ENCODE measurements at places on chromosomes 5 and 9. TPM values are rescaled to one million over a fixed set of nuclear protein-coding genes. Genes with fewer than 3 reads are reported as not detected.

DNA sequence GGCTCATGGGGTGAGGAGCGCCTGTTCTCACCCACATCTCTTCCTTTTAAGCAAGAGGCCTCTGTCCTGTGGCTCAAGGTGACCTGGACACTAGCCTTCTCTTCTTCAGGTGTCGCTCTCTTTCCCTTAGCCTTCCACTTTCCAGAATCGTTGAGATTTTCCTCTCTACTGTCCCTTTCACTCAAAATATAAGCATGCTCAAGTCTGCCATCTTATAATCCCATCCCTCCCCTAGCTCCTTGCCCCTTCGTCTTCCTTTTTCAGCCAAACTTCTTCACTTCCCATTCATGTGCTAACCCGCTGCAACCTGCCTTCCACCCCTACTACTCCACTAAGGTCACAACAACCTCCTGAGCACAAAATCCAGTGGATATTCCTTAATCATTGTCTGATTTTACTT is 13.1 kb downstream of the PTGR1 start:
- no peak for DNase-seq

DNA sequence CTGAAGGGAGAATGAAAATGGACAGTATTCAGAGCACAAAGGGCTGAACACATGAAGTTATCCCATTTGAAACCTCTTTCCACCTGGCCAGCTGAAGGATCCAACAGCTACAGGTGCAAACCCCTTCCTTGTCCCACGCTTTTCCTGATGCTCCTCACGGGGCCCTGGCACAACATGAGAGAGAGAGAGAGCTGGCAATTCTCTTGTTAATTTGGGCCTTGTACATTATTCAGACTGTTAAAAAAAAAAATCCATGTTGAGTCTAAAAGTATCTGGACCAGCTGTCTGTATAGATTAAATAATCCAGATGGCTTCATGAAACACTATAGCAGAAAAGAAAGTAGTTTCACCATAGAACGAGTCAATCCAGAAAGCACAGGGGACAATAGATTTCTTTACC is 74.1 kb downstream of the HMHB1 start:
- no peak for DNase-seq

DNA sequence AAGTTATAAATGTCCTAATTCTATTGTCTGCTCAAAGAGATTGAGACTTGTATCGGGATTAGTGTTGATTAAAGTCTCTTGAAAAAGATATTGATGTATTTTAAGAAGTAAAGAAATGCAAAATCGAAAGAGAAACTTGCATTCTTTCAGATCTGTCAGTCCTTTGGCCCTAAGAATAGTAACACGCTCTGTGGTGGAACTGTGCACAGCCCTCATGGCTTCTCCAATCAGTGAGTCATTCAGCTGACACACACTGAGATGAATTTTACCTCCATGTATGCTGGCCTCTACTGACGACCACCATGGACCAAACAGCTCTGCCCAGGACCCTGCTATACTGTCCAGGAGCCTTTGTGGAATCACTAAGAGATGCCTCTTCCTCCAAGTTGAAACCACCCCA is 232.4 kb downstream of the ESM1 start:
- no peak for DNase-seq

GRCh38 chr9:8860086-8860485 is 1060.5 kb upstream of the DMAC1 start:
- no peak for DNase-seq

DNA sequence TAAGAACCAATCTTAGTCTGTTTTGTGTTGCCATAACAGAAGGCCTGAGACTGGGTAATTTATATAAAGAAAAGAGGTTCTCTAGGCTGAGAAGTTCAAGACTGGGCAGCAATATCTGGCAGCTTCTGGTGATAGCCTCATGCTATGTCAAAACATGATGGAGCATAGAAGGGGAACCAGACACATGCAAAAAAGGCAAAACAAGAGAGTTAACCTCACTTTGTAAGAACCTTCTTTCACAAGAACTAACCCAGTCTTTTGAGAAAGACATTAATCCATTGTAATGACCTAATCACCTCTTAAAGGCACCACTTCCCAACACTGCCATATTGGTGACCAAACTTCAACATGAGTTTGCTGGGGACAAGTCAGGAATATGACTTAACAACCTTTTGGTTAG is 37.3 kb downstream of the FSD1L start:
- no peak for DNase-seq

DNA sequence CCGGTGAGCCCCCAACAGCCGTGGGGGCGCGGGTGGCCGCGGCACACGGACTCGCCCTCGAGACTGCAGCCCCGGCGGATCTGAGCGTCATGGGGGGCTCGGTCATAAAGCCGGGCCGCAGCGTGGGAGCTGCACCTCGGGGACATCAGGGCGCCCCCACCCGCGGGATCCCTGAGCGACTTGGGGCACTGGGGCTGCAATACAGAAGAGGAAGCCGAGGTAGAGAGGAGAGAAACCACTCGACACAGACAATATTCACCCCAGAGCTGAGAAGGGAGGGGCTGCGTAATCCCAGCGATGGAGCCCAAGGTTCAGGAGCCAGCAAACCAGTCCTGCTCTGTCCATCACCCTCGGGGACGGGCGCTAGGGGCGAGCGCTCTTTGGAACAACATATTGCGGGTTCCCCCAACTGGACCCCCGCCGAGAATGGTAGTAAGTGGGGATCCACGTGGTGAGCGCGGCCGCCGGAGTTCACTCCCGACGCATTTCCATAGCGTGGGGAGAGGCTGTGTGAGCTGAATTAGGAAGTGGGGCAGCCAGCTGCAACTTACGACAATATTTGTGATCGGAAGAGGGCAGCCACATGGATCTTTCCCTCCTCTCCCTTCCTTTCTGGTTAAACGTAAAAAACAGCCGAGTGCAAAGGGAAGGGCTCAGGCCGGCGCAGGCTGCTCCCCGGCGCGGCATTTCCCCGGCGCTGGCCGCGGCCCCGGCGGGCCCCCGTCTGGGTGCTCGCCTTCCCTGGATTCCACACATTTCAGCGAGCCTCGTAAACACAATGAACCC is 9.9 kb downstream of the PTCH1 start:
- peak; percentile 79 for DNase-seq

DNA sequence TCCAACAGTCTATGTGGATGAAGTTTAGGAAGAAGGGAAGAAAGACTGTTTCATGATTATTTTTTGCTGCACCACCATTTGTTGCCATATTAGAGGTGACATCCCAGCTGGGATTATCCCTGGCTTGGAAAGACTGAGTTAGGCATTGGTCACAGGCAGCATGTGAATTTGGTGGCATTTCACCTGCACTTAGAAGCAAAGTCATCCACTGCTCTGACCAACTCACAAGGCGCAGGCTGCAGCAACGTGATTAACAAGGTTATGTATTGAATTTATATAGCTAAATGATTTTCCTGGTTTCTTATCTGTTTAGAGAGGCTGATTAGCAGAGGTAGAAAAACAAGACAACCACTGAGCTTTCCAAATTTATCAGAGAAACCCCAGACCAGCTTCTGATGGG is 2.7 kb downstream of the FYB1 start:
- no peak for DNase-seq

- DNase-seq, result peak; percentile 83
Observed at GRCh38 chr9:13744261-13744901, 464.9 kb upstream of the MPDZ start.

GRCh38 chr5:62596096-62596495 is 17.5 kb downstream of the LRRC70 start:
- DNase-seq, result no peak

DNA sequence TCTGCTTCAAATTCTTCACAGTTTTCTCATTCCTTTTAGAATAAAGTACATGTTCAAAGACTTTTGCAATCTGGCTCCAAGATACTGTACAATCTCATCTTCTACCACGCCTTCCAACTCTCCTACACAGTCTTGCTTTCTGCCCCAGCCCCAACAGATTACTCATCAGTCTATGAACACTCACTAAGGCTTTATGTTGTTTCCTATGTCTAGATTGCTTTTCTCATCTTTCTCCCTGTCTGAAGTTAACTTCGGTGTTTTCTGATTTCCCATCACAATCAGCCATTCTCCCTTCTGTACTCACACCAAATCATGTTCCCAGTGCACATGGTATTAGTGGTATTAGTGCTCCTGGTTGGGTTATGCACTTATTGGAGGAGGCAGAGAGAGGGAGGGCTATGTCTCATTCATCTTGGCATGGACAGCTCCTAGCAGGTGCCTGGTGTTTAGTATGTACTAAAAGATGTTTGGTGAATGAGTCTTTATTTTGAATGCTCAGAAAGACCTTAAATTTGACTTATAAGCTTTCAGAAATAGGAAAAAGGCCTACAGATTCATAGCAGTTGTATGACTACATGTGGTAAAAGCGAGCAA is 44.0 kb upstream of the ZNF608 start:
- no peak for DNase-seq

DNA sequence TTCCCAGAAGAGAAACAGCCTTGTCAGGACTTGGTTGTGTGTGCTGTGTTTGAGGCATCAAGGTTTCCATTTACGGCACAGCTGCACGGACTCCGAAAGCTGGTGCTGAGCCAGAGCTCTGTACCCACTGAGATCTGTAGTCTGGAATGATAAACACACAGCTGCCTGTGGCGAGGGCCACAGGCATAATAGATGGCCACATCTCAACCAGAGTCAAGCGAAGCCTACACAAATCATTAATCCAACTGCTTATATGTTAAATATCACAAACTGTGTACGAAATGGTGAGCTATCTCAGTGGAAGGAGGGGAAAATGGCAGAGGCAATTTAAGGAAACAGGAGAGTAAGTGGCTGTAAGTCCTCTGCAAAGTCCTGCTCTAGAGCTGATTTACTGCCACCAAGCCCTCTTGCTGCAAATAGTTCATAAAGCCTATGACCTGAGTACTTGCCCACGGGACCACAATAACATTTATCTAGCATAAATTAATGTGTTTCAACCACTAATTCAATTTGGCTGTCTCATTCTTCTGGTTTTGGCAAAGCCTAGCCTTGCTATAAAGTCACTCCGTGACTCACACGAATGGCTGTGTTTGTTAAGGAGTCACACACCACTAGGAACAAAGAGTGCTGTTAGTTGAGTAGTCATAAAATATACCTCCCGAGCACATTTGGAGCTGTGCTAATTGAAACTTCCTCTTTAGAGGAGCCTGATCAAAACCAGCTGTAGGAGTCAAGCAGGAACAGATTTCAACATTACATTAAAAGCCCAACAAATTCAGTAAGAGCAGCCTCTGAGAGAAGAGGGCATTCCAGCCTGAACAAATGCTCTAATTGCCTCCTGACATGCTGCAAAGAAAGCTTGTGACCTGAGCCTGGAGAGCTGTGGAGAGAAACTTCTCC is 738.6 kb upstream of the ZNF608 start:
- peak; percentile 67 for DNase-seq

DNA sequence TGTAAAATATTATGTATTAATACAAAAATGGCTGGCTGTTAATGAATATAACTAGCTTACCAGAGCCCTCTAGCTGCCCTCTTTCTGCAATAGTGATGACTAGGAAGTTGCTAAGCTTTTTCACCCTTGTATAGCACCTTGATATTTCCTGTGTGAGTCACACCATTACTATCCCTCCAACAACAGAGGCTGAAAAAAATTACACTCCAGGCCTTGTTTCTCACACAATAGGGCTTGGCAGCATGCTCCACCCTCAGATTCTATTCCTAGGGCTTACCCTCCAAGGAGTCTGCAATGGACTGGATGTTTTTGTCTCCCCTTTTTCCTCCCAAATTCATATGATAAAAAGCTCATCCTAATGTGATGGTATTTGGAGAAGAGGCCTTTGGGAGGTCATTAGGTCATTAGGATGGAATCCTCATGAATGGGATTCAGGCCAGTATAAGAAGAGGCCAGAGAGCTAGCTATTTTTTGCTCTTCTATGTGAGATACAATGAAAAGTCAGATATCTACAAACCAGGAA is 184.6 kb upstream of the MAP1B start:
- no peak for DNase-seq

GRCh38 chr5:16936989-16937438 is 926 bp upstream of the MYO10 start:
- DNase-seq, result no peak

- no peak for DNase-seq
Observed at GRCh38 chr5:40796487-40796889, 1.7 kb downstream of the PRKAA1 start.

- no peak for DNase-seq
Observed at GRCh38 chr9:130846487-130847305, 11.6 kb downstream of the ABL1 start.

- no peak for DNase-seq
Observed at GRCh38 chr9:133171161-133171961, 7.6 kb upstream of the GBGT1 start.

DNA sequence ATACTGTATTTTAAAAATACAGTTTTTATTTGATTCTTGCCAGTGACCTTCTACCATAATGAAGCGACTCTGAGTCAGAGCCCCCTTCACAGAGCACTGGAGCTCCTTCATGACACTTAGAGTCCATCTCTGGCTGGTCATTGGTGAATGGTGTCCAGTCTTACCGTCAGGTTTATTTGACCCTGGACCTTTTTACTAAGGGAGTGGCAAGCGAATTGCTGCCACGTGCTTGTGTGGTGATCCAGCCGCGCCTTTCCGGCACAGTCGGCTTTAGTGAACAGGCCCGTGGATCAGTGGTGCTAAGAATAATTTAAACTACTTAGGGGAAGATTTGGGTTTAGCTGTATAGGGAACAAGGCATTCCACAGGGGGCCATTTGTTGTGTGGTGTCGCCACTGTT is 48.5 kb downstream of the PRRC2B start:
- no peak for DNase-seq

- no peak for DNase-seq
Observed at GRCh38 chr9:125393426-125393825, 131.8 kb downstream of the GAPVD1 start.

DNA sequence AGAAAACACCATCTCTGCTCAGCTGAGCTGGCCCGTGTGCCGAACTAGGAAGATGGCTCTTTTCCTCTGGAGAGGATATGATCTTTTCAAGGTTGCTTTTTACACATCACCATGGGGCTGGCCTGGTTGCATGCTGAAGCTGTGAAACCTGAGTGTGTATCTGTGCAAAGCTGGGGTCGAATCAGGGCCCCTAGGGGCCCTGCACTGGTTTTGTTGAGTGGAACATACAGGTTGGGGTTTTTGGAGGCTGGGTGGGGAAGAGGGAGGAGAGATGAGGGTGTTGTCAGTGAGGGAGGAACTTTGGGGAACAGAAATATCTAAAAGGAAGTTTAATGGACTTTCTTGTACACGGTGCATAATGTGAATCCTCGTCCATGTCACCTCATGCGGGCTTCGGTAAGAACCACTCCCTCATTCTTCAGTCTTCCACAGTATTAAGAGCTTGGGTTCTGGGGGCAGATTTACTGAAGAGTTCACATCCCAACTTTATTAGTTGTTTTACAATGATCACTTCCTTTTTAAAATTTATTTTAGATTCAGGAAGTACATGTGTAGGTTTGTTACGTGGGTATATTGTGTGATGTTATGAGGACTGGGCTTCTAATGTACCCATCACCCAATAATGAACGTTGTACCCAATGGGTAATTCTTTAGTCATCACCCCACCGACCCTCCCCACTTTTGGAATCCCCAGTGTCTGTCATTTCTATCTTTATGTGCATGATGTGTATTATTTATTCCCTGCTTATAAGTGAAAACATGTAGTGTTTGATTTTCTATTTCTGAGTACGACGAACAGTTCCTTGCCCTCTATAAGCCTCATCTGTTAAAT is 238.2 kb downstream of the NR3C1 start:
- no peak for DNase-seq

IFNA2 gene
- polyA plus RNA-seq, result not detected

ADGRV1 gene
- polyA plus RNA-seq, result 7.8 TPM

NIM1K gene
- polyA plus RNA-seq, result 3.3 TPM

FOXD4L6 gene
- 0.51 TPM for polyA plus RNA-seq

DOCK8 gene
- polyA plus RNA-seq, result 1.3 TPM

TLX3 gene
- 11.1 TPM for polyA plus RNA-seq

AFAP1L1 gene
- 6.2 TPM for polyA plus RNA-seq

SVEP1 gene
- 0.49 TPM for polyA plus RNA-seq

HNRNPA0 gene
- polyA plus RNA-seq, result 66.8 TPM

ARID3C gene
- not detected for polyA plus RNA-seq

RPS23 gene
- 2,515 TPM for polyA plus RNA-seq
